ENCODE measurements at places on chromosomes 11 and 22. TPM values are rescaled to one million over a fixed set of nuclear protein-coding genes. Genes with fewer than 3 reads are reported as not detected.

The LDHAL6A gene
- total RNA-seq = not detected

The TMEM86A gene
- 0.47 TPM for total RNA-seq

The CXCR5 gene
- not detected for total RNA-seq

The MICAL2 gene
- 898 TPM for total RNA-seq

The IL18 gene
- 0.08 TPM for total RNA-seq

The HTR3A gene
- not detected for total RNA-seq

The FGF4 gene
- not detected for total RNA-seq

The FOLR3 gene
- 5.5 TPM for total RNA-seq

The CHRDL2 gene
- not detected for total RNA-seq

The ABCG4 gene
- 0.15 TPM for total RNA-seq

The C11orf52 gene
- total RNA-seq = 0.38 TPM

The CRACR2B gene
- total RNA-seq = 0.45 TPM

The NRIP3 gene
- 3.7 TPM for total RNA-seq

The PDGFB gene
- 13.7 TPM for total RNA-seq

The SLC25A18 gene
- total RNA-seq = not detected

The ASCL2 gene
- total RNA-seq = not detected

Data from smooth muscle cell of the coronary artery (primary cell).